Activated CD4-positive, CD25-positive, alpha-beta regulatory T cell (primary cell): ENCODE measurements at places on chromosomes 5 and 9.

DNA sequence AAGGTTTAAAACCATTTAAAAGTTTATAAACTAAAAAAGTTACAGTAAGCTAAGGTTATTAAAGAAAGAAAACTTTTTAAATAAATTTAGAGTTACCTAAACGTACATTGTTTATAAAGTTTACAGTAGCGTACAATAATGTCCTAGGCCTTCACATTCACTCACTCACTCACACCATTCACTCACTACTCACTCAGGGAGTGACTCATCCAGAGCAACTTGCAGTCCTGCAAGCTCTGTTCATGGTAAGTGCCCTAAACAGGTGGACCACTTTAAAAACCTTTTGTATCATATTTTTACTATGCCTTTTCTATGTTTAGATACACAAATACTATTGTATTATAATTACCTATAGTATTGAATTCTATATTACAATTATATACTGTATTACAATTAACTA is 190.8 kb upstream of the RASA1 start:
- no peak for DNase-seq

DNA sequence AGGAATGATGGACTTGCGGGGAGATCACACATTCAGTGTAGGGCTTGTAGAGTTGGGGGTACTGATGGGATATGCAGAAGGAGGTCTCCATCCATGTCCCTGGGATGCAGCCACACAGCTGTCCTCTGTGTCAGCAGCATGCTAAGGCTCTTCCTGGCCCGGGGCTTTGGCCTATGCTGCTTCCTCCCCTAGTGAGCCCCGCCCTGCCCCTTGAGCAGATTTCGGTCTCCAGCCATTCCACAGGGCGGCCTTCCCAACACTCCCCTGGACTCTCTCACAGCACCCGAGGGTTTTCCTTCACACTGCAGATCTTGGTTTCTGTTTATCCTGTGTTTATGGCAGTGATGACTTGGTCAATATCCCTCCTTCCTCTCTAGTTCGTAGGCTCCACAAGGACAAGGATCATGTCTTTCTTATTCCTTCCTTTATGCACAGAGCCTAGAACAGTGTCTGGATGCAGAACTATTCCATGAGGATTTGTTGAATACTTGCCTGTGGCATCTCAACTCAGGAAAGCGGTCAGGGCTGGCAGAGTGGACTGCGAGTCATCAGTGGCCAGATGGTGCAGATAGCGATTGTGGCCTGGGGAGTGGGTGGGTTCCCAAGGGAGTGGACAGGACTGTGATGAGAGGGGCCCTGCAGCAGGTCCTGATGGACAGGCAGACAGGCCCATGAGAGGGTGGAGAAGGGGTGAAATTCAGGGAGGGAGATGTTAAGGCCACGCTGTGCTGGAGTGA is 114.2 kb downstream of the RGS3 start:
- no peak for DNase-seq

- DNase-seq = no peak
These were observed 679.5 kb upstream of the COX7C start for GRCh38 chr5:85938201-85938600.

- no peak for DNase-seq
These were observed 100.4 kb upstream of the SLC44A1 start for GRCh38 chr9:105144076-105144475.

- DNase-seq = no peak
These were observed 1.8 kb downstream of the UBAP2 start for GRCh38 chr9:34046784-34047379.

DNA sequence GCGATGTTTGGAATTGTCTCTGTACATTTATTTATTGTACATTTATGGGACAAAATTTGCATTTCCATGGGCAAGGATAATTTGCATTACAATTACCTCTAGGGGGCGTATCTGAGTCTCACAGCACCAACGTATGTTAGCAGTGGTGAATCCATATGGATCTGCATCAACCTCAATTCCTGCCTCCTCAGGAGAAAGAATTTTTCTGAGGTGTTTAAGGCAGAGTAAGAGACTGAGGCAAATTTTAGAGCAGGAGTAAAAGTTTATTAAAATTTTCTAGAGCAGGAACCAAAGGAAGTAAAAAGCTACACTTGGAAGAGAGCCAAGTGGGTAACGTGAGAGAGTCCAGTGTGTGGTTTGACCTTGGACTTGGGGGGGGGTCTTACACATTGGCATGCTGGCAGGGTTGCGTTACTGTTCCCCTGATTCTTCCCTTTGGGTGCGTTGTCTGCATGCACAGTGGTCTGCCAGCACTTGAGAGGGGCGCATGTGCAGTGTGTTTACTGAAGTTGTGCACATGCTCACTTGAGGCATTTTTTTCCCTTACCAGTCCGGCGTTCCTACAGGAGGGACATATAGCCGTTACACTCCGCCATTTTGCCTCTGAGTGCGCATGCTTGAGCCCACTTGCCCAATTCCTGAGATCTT is 21.0 kb upstream of the RAB14 start:
- no peak for DNase-seq

DNA sequence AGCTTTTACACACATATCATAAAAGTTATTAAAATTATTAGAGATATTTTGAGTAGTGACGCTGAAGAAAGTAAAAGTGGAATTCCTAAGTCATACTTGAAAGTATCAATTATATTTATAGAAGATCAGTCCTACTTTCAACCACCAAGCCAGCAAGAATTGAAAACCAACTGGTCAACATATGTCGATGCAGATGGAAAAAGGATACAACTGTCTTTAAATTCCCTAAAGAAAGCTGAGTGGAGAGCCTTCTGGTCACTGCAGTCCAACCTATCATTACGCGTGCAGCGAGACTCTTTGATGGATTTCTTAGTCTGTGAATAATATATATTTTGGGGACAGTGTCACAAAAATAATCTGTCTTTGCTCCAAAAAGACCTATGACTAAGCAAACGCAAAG is 15.3 kb downstream of the MEF2C start:
- DNase-seq = no peak

DNA sequence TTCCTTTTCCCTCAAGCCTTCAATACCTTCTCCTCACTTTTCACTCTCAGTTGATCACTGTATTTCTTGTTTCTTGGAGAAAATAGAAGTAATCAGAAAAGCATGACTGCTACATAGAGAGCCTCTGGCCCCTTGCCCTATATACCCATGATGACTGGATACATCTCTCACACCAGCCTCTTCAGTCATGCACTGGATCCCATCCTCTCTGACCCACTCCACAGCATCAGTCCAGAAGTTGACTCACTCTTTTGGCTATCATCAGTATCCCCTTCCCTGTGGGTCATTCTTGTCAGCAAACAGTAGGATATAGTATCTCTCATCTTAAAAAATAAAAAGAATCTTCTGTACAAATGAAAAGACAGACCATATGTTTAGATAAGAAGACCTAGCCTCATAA is 32.9 kb downstream of the PTCD2 start:
- DNase-seq = no peak

- DNase-seq = no peak
These were observed 387.4 kb downstream of the CETN3 start for GRCh38 chr5:90022002-90022710.
